ENCODE measurements at places on chromosomes 11 and 22.

- DNase-seq: no peak
Measured at GRCh38 chr11:70399681-70400112, 1.4 kb downstream of the CTTN start.

DNA sequence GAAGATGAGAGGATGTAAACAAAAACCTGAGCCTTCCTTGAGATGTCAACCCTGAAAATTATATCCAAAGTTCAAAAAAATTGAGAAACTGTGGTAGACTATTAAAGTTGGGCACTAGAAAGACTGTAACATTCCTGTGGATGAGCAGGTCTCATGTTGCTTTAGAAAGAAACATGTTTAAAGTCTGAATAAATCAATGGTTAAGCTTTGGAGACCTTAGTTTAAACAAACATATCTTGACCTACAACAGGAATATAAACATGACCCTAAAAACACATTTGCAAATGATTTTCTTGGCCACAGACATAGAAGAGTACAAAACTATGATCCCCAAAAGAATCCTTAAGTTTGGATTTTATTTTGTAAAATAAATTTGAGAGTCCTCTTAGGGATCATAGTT lies 38.1 kb upstream of the PCF11 start:
- DNase-seq: no peak

DNA sequence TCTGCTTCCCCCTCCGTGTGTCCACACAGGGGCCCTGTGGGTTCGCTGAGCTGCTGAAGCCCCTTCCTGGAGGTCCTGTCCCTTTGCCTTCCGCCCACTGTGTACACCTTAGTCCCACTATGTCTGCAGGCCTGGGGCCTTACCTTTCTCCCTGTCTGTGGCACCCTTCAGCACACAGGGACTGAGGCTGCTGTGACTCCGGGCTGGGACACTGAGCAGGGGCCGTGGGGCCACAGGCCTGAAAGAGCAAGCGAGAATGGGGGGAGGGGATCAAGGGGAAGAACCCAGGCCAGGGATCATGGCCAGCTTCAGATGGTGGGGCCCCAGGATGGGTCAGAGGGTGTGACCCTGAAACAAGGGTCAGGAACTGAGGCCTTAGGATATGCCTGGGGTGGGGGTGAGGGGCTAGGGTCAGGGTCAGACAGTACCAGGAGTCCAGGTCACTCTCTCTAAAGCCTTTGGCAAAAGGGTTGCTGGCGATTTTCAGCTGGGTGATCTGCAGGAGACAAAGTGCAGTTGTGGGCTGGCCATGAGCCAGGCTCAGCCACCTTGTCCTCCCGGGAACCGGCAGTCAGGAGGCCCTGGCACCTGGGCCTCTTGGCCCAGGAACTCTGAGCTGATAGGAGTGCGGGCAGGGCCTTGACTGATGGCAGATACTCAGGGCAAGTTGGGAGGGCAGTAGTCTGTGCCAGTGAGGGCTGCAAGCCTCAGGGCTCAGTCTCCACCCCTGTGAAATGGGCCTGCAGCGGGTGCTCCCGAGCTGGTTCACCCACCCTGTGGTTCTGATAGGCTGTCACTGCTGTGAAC lies 2.6 kb upstream of the NUDT8 start:
- DNase-seq: no peak

DNA sequence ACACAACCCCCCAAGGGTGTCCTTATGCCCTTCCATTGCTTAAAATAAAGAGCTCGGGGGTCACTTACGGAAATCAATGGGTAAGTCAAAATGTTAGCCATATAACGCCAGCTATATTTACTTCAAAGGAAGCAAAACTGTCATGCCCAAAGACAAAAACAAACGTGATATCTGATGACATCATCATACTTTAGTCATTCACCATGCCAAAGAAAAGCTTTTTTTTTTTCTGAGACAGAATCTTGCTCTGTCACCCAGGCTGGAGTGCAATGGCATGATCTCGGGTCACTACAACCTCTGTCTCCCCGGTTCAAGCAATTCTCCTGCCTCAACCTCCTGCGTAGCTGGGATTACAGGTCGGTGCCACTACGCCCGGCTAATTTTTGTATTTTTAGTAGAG lies 47.7 kb upstream of the SC5D start:
- DNase-seq: no peak

GRCh38 chr11:130139401-130139800 lies 20.2 kb upstream of the ST14 start:
- DNase-seq: no peak
